DMS79 (cell line): ENCODE measurements at places on chromosomes 7 and 10.

GRCh38 chr7:74633451-74633921 is 24.0 kb upstream of the GTF2I start:
- no peak for DNase-seq

DNA sequence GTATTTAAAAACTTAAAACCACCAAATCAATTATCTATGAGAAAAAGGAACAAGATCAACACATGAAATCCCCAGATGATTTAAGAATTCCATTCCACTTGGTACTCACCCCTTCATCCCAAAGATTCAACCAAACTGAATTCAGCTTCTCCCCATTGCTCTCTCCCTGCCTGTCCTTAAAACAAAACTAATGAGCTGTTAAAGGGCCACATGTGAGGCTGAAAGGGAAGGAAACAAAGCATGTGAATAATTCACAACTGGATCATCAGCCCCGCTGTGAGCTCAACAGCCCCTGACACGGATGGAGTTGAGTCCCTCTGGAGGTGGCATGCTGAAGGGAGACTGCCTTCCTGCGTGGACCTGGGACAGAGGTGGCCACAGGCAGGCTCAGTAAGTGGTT is 32.9 kb downstream of the VOPP1 start:
- no peak for DNase-seq

DNA sequence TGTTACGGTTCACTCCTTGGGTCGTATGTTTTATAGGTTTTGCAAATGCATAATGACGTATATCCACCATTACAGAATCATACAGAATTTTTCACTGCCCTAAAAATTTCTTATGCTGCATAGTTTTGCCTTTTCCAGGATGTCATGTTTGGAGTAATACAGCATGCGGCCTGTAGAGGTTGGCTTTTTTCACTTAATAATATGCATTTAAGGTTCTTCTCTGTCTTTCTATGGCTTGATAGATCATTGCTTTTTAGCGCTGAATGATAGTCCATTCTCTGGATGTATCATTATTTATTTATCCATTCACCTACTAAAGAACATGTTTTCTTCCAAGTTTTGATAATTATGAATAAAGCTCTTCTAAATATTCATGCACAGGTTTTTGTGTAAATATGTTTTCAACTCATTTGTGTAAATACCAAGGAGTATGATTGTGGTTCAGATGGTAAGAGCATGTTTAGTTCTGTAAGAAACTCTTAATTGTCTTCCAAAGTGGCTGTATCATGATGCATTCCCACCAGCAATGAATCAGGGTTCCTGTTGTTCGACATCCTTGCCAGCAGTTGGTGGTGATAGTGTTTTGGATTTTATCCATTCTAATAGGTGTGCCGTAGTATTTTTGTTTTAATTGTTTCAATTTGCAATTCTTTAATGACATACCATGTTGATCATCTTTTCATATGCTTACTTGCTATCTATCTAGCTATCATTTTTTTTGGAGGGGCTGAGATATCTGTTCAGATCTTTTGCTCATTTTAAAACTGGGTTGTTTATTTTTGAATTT is 531.2 kb upstream of the GHITM start:
- DNase-seq, result no peak

GRCh38 chr7:19944363-19945120 is 171.1 kb upstream of the TMEM196 start:
- DNase-seq, result no peak

- no peak for DNase-seq
These were observed 432.7 kb downstream of the DPP6 start for GRCh38 chr7:154484943-154485342.

- no peak for DNase-seq
These were observed 507 bp upstream of the TMEM254 start for GRCh38 chr10:80077869-80078447.

DNA sequence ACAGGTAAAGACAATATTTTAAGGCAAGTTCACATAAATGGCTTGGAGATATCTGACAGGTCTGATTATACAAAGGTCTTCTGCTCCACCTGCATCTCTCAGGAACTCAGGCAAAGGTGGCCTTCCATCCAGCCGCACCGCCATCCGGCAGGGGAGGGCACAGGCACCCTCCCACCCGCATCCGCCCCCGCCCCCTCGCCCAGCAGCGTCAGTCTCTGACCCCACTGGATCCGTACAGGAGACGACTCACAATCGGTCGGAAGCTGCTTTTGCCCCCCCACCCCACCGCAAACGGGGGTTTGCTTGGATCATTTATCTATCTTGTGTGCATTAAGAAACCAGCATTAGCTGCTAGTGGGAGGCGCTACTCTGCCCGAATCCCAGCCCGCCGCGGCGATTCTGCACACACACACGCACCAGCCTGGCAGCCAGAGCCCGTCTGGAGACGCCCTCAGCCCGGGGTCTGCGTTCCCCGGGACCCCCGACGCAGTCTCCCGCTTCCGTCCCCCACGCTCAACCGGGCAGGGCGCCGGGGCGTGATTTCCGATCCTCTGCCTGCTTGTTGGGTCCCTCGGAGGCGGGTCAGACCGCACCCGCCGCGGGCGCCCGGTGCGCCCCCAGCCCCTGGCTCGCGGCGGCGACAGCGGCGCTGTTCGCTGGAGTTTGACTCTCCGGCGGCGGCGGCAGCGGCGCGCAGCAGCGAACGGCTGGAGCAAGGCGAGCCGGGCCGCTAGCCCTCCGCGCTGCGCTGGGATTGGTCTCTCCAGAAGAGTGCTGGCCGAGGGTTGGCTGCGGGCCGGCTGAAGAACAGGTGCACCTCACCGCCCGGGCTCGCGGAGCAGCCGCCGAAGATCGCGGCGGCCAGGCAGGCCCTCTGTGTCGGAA is 820 bp upstream of the NRG3 start:
- no peak for DNase-seq

GRCh38 chr7:93866886-93867285 is 23.7 kb downstream of the TFPI2 start:
- no peak for DNase-seq

- no peak for DNase-seq
These were observed 95.8 kb upstream of the CACUL1 start for GRCh38 chr10:118850418-118851061.

DNA sequence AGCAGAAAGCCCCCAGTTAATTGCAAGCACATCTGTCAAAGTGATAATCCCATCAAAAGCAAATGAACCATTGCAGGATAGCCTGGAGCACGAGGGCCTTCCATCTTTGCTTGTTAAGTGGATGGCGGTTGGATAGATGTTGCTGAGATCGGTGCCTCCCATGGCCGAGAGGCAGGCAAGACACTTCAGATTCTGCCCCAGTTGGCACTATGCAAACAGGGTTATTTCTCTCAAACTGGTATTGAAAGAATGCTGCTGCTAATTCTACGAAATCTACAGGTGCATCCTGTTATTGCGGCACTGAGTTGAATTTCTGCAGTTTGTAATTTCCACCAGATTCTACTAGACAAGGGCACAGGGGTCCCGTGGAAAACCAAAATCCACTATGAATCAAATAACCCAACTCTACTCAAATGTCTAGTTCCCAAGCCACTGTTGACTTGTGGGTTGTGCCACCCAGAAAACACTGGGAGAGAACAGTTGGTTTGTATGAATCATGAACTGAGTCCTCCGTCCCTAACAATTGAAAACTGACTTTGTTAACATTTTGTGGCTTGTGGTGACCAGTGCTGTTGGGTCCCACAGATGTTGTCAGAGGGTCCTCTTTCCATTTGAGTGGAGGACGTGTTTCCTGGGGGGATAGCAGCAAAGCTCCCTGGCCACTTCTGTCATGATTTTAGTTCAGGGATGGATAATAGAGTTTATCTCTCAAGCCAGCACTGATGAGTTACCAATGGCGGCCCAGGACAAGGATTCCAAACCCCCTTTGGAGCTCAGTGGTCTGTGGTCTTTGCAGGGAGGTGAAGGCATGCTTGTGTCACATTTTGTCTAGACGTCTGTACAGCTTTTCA is 7.1 kb upstream of the IL2RA start:
- DNase-seq, result no peak

DNA sequence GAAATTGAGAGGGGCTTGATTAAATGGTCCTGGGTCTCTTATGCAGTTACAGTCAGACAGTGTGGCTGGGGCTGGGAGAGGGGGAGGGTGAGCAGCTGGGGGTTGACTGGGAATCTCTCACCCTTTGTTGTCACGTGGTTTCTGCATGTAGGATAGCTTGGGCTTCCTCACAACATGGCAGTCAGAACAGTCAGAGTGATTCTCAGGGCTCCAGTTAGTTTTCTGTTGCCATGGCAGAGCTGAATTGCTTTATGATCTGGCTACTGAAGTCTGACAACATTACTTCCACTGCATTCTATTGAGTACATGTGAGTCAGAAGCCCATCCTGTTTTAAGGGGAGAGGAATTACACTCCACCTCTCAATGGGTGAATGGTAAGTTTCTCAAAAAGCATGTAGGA is 102.7 kb downstream of the WDR11 start:
- no peak for DNase-seq
